ENCODE measurements at places on chromosomes 5 and 9. TPM values are rescaled to one million over a fixed set of nuclear protein-coding genes. Genes with fewer than 3 reads are reported as not detected.

The PCDHB5 gene
- total RNA-seq: not detected

The GLRA1 gene
- total RNA-seq: not detected

GRCh38 chr5:27773636-27774035 lies 735.2 kb upstream of the CDH9 start:
- DNase-seq: no peak
- H3K36me3 ChIP-seq: no peaks in the 10 kb centered on the region

DNA sequence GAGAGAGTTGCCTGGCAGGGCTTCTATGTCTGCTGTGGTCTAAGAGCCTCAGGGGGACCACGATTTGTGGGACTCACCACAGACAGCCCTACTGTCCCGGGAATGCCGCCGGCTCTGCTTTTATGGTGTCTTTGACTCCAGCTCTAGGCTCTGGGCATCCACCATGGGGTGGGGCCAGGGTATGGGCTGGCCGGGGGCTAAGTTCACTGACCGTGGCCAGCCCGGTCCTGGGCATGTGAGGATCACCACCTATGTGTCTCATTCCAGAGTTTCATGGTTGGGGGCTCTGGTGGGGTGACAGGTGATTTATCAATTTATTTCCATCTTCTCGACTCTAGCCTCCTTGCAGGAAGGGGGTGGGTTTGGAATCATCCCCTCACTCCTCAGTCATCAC lies 139.4 kb downstream of the GADD45G start:
- peaks cover 13% of the 10 kb centered on the region for H3K36me3 ChIP-seq
- H3K27me3 ChIP-seq: no peaks in the 10 kb centered on the region
- H3K27ac ChIP-seq: peak overlapping the region; percentile 89
- H3K4me3 ChIP-seq: peak overlapping the region; percentile 62
